ENCODE measurements at places on chromosomes 2 and 18.

- DNase-seq: peak; percentile 43
These were observed 14.5 kb downstream of the CLIP4 start for GRCh38 chr2:29129586-29130281.

GRCh38 chr2:108946442-108946841 is 42.6 kb downstream of the EDAR start:
- DNase-seq: no peak

DNA sequence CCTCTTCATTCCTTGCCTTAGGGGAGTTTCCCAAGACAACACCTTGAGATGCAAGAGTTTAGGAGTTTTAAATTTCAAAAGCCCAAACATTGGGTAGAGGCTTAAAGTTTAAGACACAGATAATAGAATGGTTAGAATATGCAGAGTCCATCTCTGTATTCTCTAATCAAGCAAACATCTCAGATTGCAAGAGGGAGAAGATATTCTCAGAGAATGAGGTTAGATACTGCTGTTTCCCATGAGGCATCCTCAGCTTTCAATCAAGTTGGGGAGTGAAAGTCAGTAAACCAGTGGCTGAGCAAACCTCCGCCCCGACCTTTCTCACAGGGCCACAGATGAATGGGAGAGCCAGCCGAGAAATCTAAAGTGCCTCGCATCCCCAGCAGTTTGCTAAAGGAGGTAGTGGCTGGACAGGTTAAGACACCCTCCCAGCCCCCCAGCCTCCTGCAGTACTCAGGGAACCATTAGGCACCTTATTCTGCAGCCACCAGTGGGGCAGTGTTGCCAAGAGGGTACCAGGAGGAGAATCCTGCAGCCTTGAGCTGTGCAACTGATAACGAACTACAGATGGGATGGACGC is 30.0 kb downstream of the FBXO36 start:
- no peak for DNase-seq

- DNase-seq: peak; percentile 49
These were observed 184.6 kb downstream of the CYP26B1 start for GRCh38 chr2:71962911-71963694.

- DNase-seq: peak; percentile 53
These were observed 150.8 kb downstream of the CCDC85A start for GRCh38 chr2:56334622-56335021.

DNA sequence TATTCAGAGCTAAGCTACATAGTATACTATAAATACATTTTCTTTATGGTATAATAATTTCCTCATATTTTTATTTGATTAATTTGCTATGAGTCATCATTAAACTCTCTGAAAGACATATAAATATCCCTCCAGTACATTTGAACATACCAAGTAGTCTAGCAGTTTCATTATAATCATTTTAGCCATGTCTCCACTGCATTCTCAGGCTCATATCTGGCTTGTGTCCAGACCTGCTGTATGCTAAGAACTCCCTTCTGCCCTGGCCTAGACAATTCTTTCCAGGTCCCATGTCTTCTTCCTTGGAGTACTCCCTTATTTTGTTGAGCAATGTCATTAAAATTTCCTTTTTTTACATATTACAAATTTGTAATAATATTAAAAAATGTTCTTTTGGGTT is 16.6 kb upstream of the DYNC1I2 start:
- DNase-seq: no peak

- DNase-seq: no peak
These were observed 277.5 kb downstream of the DYSF start for GRCh38 chr2:71730785-71731383.

DNA sequence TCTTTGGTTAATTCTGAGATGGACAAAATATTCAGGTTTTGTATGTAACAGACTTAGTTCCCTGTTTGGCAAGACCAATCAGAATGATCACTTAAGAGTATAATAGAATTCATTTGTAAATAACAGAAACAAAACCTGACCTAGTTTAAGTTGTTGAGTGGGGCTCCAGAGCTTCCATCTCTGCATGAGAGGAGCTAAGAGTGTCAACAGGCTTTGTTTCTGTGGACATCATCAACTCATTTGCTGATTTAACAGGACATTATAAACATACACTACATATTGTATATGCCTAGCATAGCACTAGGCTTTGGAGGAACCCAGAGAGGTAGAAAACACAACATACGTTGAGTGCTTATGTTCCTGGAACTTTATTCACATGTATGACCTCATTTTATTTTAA is 75.3 kb upstream of the TRIB2 start:
- DNase-seq: no peak

DNA sequence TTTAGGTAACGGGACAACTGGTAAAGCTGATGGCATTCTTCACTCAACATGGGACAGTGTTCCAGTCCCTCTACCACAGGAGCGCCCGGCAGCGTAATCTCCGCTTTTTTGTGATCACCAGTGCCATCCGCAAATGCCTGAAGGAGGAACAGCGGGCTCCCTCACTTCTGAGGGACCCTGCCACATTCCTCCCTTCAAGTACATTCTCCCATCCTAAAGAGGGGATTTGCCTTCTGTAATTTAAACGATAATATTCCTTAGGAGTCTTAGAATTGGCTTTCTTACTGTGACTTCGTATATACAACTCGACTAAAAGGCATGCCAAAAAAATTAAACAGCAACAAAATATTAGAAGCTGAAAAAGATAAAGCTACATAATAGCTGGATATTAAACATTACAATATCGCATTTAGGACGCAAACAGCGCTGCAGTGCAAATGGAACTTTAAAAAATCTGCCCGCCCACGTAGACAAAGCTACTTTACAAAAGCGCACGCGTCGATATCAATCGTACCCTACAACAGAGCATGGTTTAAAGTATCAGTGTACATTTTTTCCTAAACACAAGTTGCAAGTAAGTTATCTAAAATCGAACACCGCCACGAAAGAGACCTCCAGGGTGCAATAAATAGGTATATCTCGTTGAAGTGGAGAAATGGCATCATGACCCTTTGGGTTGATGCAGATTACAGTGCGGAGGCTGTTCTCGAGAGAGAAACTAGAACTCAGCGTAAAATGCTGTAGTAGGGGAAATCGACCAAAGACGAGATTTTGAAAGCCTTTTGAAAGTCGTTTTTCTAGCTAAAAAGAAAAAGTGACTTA is 2.3 kb upstream of the VSNL1 start:
- DNase-seq: peak; percentile 1

- DNase-seq: no peak
These were observed 246.3 kb upstream of the RASGRP3 start for GRCh38 chr2:33230195-33230594.
